Activated T-helper 17 cell treated with anti-CD3 and anti-CD28 coated beads, Interleukin-2, amount 50 U/mL, for 72 hours (primary cell): ENCODE measurements at places on chromosomes 12 and 14. TPM values are rescaled to one million over a fixed set of nuclear protein-coding genes. Genes with fewer than 3 reads are reported as not detected.
A peak's percentile ranks its signal among the peaks of the same experiment; 100 is the strongest.

PZP gene
- not detected for total RNA-seq

CCDC184 gene
- total RNA-seq = 0.69 TPM

GRCh38 chr14:68951035-68951797 lies 27.9 kb downstream of the ACTN1 start:
- no peaks in the 10 kb centered on the region for H3K27me3 ChIP-seq
- H3K4me3 ChIP-seq = no peak overlapping the region
- peak; percentile 37 for ATAC-seq
- no peaks in the 10 kb centered on the region for H3K36me3 ChIP-seq
- H3K4me1 ChIP-seq = peaks cover 20% of the 10 kb centered on the region

DNA sequence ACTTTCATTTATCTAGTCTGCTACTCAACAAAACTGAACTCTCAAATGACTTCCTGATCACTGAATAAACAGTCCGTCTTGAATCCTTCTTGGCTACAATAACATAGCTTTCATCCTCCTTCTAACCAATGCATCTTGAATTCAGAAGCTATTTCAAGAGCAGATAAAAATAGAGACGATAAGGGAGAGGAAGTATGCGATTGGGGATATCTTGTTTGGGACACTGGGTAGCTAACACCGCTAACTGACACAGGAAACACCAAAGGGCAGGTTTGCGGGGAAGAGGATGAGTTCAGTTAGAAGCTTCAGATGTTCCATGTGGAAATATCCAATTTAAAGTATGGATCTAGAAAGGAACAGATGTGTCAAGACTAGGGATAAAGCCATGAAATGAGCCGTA lies 102.5 kb downstream of the SLC41A2 start:
- no peaks in the 10 kb centered on the region for H3K36me3 ChIP-seq
- no peak for ATAC-seq
- no peaks in the 10 kb centered on the region for H3K4me1 ChIP-seq
- no peak overlapping the region for H3K27ac ChIP-seq
- no peak overlapping the region for H3K4me3 ChIP-seq
- H3K27me3 ChIP-seq = no peaks in the 10 kb centered on the region

- H3K4me3 ChIP-seq = no peak overlapping the region
- no peak for ATAC-seq
- H3K4me1 ChIP-seq = no peaks in the 10 kb centered on the region
- no peaks in the 10 kb centered on the region for H3K36me3 ChIP-seq
Observed at GRCh38 chr12:87820524-87821202, 208.5 kb downstream of the C12orf50 start.

GRCh38 chr12:121611306-121611705 lies 15.0 kb upstream of the ORAI1 start:
- H3K36me3 ChIP-seq = no peaks in the 10 kb centered on the region
- H3K4me3 ChIP-seq = no peak overlapping the region
- H3K4me1 ChIP-seq = peaks cover 5% of the 10 kb centered on the region
- H3K27ac ChIP-seq = peak overlapping the region; percentile 69

GRCh38 chr12:5796171-5796958 lies 148.7 kb downstream of the ANO2 start:
- no peak overlapping the region for H3K4me3 ChIP-seq
- H3K36me3 ChIP-seq = no peaks in the 10 kb centered on the region
- H3K27me3 ChIP-seq = peaks cover 28% of the 10 kb centered on the region
- no peak overlapping the region for H3K27ac ChIP-seq
- H3K4me1 ChIP-seq = no peaks in the 10 kb centered on the region

- H3K4me1 ChIP-seq = no peaks in the 10 kb centered on the region
- peaks cover 77% of the 10 kb centered on the region for H3K27me3 ChIP-seq
- H3K4me3 ChIP-seq = no peak overlapping the region
- H3K36me3 ChIP-seq = no peaks in the 10 kb centered on the region
- no peak overlapping the region for H3K27ac ChIP-seq
Observed at GRCh38 chr12:53940443-53941014, 1.9 kb downstream of the HOXC13 start.
